ENCODE measurements at places on chromosomes 12 and 14.

- DNase-seq, result no peak
These were observed 74.9 kb downstream of the SPTB start for GRCh38 chr14:64804754-64805260.

DNA sequence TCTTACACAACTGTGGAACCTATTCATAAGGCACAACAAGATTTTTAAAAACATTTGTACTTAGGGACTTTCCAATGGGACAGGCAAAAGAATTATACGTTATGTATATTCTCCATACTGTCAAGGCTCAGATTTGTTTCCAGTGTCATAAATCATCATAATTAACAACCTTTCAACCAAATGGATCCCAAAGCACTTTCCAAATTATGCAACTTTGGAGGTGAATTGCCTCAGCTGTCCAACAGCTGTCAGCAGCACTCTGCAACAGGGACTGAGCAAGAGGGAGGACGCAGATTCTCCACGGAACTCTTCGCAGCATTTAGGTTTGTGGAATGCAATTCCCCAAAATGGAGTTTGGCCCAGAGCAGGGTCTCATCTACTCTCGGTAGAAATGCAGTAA is 186.6 kb downstream of the PAX9 start:
- DNase-seq, result no peak

DNA sequence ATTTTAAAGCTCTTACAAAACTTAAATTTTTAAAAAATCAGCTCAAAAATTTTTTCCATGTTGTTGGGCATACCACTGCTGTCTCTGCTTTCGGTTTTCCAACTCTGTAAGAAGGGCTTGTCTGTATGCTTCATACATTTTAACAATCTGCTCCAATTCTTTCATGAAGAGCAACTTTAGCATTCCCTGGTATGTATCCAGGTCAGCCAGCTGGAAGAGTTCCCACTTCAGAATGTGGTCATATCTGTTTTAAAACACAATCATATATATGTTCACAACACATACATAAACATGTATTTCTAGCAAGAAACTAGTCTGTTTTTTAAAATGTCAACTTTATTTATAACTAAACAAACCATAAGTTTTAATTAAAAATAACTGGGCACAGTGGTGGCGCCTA is 33.0 kb downstream of the SAV1 start:
- DNase-seq, result no peak

DNA sequence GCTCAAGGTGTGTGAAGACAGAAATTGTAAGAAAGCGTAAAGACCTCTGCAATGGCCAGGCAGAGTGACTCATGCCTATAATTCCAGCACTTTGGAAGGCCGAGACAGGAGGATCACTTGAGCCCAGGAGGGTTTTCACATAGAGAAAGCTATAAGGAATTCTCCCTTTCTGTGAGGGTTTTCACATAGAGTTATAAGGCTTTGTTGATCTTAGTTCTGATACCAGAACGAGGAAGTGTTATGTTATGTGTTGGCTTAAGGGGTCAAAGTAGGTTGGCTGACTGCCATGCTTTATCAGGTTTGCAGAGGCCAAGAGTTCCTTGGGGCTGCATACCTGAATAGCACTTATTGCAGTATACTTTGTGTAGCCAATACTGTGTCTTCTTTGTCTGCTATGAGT is 139.1 kb downstream of the ERC1 start:
- DNase-seq, result no peak

DNA sequence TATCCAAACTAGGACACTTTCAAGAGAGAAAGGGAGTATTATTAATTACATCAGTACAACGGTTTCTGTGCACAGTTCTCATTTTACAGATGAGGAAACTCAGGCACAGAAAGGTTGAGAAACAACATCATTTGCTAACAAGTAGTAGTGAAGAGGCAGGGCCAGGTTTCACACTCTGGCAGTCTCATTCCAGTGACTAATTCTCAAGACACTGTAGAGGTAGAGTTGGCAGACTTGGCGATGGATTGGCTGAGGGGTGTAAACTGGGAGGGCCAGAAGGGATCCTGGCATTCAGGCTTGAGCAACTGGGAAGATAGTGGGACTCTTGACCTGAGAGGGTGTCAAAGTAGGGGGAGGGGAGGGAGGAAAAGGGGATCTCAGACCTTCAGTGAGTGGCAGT is 73.8 kb upstream of the BDKRB2 start:
- no peak for DNase-seq

DNA sequence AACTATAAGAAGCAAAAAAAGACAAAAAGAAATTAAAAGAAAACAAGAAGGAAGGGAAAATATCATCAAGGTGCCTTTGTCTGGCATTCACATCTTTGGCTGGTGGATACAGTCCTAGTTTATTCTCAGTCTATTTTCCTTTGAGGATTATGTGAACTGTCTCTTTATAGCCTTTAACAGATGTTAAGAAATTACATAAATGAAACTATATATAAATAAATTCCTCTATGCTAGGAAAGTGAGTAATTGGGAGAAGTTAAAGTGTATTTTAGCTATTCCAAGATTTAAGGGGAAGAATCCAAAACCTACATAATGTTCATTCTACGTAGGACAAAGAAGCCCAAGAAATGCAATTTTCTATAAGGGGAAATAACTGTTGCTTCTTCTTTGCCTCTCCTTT is 316.3 kb downstream of the ADAMTS20 start:
- DNase-seq, result no peak

- peak; percentile 17 for DNase-seq
These were observed 16.2 kb downstream of the TWF1 start for GRCh38 chr12:43789941-43790340.

DNA sequence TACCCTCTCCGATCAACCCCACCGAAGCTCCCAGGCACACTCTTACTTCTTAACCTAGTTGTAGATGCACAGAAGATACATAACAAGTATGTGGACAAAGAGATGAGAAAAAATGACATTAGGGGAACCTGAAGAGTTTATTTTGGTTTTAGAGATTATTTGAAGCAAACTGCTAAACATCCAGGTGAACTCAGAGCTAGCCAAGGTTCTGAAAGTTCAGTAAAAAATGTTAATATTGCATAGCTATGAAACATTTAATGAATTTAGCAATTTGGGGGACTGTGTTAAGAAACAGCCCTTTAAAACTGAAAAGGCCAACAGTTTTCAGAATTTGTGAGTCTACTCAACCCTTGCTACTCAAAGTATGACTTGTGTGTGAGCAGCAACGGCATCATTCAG is 174.4 kb downstream of the NAV3 start:
- DNase-seq, result no peak

DNA sequence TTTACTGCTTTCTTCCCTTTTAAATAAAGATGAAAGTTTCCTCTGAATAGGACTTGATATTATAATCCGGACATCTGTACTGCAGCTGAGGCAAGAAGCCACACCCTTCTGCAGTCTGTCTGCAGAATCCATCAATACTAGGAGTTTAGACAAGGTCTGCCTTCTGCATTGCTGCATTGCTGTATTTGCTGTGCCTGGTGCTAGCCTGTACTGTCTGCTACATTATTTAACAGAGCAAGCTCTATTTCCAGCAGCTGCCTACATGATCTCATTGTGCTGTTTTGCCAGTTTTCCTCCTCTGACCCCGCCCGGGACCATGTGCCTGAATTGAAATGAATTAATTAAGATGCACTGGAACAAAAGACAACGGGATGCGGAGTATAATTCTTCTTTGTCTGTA is 1.7 kb downstream of the TUBA1A start:
- DNase-seq, result no peak

DNA sequence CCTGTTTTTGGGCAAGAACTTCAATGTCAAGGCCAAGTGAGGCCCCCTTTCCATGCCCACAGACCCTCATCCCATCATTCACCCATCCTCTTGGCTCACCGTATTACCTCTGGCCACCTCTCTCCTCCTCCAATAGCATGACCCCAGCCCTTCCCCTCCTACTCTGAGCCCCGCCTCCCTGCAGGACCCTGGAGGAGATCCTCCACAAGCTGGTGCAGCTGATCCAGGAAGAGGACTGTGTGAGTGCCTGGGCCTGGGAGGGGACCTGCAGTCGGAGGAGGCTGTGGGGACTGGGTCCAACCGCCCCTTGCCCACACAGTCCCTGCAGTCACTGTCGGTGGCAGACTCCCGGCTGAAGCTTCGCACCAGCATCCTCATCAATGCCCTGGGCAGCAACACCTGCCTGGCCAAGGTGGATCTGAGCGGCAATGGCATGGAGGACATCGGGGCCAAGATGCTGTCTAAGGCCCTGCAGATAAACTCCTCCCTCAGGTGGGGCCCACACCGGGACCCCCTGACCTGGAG is 7.2 kb downstream of the CARMIL3 start:
- no peak for DNase-seq

GRCh38 chr14:81113176-81113575 is 107.6 kb downstream of the GTF2A1 start:
- no peak for DNase-seq
